ENCODE measurements at places on chromosomes 1 and 21.

- H3K27me3 ChIP-seq, result peaks cover 24% of the 10 kb centered on the region
- no peak overlapping the region for H3K27ac ChIP-seq
- H3K4me3 ChIP-seq, result no peak overlapping the region
- DNase-seq, result peak; percentile 58
- no peaks in the 10 kb centered on the region for H3K4me1 ChIP-seq
- no peaks in the 10 kb centered on the region for H3K36me3 ChIP-seq
Observed at GRCh38 chr1:11858968-11859871, 475 bp upstream of the NPPB start.

DNA sequence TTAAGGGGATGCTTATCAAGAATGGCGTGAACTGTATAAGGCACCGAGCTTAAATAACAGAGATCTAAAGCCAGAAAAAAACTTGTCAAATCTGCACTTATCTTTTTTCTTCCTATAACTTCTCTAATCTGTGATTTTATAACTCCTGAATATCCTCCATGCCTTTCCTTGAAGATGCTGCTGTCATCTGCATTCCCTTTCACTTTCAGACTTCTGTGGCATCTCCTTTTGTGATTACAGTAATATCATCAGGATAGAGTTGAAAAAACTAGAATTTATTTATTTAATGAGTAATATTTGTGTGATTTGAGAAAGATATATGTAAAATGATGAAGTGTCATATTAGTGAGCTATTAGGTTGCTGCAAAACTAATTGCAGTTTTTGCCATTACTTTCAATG lies 357.8 kb upstream of the PTBP2 start:
- no peak overlapping the region for H3K4me3 ChIP-seq
- no peaks in the 10 kb centered on the region for H3K4me1 ChIP-seq
- DNase-seq, result no peak
- H3K27ac ChIP-seq, result no peak overlapping the region
- H3K27me3 ChIP-seq, result no peaks in the 10 kb centered on the region

- H3K4me3 ChIP-seq, result no peak overlapping the region
- H3K27me3 ChIP-seq, result no peaks in the 10 kb centered on the region
- H3K4me1 ChIP-seq, result no peaks in the 10 kb centered on the region
- DNase-seq, result no peak
- no peaks in the 10 kb centered on the region for H3K36me3 ChIP-seq
- H3K27ac ChIP-seq, result no peak overlapping the region
Observed at GRCh38 chr1:23882746-23883145, 14.7 kb upstream of the FUCA1 start.

DNA sequence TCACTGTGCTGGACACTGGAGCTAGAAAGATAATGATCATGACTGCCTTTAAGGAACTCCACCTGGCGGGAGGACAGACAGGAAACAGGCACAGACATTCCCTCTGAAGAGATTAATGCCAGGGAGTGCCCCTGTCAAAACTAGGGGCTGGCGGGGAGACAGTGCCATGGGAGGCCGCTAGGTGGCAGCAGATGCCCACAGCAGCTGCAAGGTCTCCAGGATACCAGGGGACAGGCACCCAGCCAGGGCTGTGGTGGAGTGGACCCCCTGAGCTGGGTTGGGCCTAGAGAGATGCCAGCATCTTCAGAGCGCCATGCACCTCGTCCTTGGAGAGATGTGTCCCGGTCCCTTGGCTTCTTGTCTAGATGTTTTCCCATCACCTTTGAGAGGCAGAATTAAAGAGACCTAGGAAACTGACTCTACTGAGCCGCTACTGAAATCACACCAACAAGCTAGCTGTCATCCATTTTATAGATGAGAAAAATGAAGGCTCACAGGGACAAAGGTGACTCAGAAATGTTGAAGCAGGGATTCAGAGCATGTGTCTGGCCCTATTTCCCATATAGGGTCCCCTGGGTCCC lies 3.6 kb downstream of the REN start:
- H3K27ac ChIP-seq, result no peak overlapping the region
- H3K36me3 ChIP-seq, result no peaks in the 10 kb centered on the region
- no peaks in the 10 kb centered on the region for H3K4me1 ChIP-seq
- H3K27me3 ChIP-seq, result no peaks in the 10 kb centered on the region
- peak; percentile 68 for DNase-seq

DNA sequence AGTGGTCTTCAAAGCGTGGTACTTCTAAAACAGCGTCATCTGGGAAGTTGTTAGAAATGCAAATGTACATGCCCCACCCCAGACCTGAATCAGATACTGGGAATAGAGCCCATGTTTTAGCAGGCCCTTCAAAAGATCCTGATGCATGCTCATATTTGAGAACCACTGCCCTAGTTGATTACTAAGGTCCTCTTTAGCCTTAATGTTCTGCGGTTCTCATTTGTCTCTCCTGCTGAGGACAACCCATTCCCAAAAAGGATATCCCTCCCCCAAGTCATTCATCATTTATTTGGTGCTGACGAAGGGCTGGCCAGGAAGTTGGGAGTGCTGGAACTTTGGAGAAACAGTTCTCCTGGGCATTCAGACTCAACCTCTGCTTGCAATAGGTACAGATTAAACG lies 92.4 kb upstream of the RALGPS2 start:
- no peaks in the 10 kb centered on the region for H3K27me3 ChIP-seq
- H3K4me1 ChIP-seq, result no peaks in the 10 kb centered on the region
- no peak for DNase-seq
- no peak overlapping the region for H3K4me3 ChIP-seq
- no peaks in the 10 kb centered on the region for H3K36me3 ChIP-seq

DNA sequence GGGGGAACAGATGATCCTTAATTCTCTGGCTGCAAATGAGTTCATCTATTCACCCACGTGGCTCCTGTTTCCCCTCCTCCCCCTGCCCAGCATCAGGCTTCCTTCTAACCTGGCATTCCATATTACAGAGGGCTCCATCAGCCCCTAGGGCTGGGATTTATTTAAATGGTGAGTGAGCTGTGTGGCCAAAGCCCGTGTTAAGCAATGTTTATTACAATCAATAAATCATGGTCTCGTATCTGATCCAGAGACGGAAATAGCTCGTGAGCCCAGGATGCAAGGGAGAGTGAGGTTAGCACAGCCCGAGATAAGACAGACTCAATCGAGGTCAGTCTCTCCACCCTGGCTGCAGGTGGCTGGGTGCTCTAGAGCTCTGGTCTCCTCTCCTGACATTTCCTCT lies 43.1 kb upstream of the IGSF21 start:
- DNase-seq, result no peak
- peaks cover 4% of the 10 kb centered on the region for H3K27me3 ChIP-seq
- no peak overlapping the region for H3K4me3 ChIP-seq
- H3K4me1 ChIP-seq, result peaks cover 7% of the 10 kb centered on the region
- no peaks in the 10 kb centered on the region for H3K36me3 ChIP-seq

- H3K4me1 ChIP-seq, result peaks cover 81% of the 10 kb centered on the region
- no peaks in the 10 kb centered on the region for H3K36me3 ChIP-seq
- peak; percentile 72 for DNase-seq
- H3K4me3 ChIP-seq, result no peak overlapping the region
Observed at GRCh38 chr1:109790735-109791494, 27.2 kb upstream of the EPS8L3 start.

GRCh38 chr1:86156566-86157455 lies at the start of gene COL24A1:
COL24A1 (minus strand) TSS chr1:86156772; CDS start chr1:86156396, 376 bp downstream.
- H3K4me1 ChIP-seq, result no peaks in the 10 kb centered on the region
- H3K27me3 ChIP-seq, result peaks cover 4% of the 10 kb centered on the region
- no peak within 1 kb of the TSS for H3K27ac ChIP-seq
- no peak for DNase-seq
- no peaks in the 10 kb centered on the region for H3K36me3 ChIP-seq
- no peak within 1 kb of the TSS for H3K4me3 ChIP-seq

DNA sequence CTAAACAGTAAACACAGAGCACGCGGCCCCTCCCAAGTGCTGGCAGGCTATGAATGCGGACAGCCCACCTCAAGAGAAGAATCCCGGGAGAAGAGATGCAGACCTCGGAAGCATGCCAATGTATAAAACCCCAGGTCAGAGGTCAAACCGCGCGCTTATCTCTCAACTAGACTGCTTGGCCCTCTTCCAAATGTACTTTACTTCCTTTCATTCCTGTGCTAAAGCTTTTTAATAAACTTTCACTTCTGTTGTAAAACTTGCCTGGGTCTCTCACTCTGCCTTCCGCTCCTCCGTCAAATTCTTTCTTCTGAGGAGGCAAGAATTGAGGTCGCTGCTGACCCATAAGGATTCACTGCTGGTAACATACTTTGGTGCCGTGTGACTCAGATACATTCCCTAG lies 216.0 kb downstream of the S1PR1 start:
- no peak for DNase-seq
- no peaks in the 10 kb centered on the region for H3K27me3 ChIP-seq

DNA sequence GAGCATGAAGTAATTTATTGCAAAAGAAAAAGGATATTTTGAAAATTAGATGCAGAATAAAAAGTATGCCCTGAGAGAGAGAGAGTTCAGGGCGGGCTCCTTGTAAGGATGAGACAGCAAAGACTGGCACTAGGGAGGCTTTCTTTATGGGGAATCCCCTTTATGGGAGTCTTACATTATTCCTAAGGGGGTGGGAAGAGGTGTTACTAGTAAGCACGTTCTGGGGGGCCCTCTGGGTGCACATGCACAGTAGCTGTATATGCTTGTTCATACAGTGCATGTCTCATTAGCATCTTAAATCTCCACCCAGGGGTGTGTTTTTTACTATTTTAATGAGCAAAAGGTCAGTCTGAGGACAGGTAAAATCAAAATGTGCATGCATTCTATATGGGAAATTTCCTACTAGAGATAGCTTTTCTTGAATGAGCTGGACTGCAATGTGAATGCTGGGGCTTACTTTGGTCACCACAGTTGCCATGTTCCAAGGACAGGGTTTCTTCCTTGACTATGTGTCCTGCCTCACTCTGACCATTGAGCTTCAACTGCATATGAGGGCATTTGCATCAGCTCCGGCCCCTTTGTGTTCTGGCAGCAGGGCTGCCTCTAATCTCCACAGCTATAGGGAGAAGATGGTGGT lies 614.1 kb downstream of the NUF2 start:
- no peak overlapping the region for H3K27ac ChIP-seq
- no peaks in the 10 kb centered on the region for H3K36me3 ChIP-seq
- no peak for DNase-seq
- H3K4me3 ChIP-seq, result no peak overlapping the region
- no peaks in the 10 kb centered on the region for H3K4me1 ChIP-seq

DNA sequence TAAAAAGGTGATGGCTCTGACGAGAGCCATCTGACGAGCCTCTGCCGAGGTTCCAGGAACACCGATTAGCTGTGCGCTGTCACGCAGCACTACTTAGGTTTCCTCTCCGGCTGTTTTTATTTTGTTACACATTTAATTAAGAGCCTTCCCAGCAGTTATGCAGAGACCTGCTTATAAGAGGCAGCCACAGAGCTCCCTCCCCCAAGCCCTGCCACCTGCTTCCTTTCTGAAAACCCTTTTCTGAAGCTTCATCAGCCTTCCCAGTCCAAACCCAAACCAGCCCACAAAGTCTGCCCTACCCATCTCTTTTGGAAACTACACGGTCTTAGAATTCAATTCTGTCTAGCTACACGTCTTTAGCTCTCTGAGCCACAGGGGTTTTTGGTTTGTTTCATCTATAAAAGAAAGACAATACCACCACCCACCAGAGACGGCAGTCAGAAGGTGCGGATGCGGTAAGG lies 49.1 kb downstream of the ERI3 start:
- no peak overlapping the region for H3K4me3 ChIP-seq
- H3K36me3 ChIP-seq, result peaks cover 29% of the 10 kb centered on the region
- no peak overlapping the region for H3K27ac ChIP-seq
- H3K4me1 ChIP-seq, result no peaks in the 10 kb centered on the region

GRCh38 chr21:32803651-32804050 lies 32.1 kb upstream of the PAXBP1 start:
- DNase-seq, result no peak
- no peak overlapping the region for H3K4me3 ChIP-seq
- H3K36me3 ChIP-seq, result no peaks in the 10 kb centered on the region
- H3K4me1 ChIP-seq, result no peaks in the 10 kb centered on the region

GRCh38 chr1:11919621-11920020 lies 6.6 kb downstream of the KIAA2013 start:
- peaks cover 31% of the 10 kb centered on the region for H3K4me1 ChIP-seq
- peaks cover 31% of the 10 kb centered on the region for H3K36me3 ChIP-seq
- no peak overlapping the region for H3K27ac ChIP-seq
- H3K27me3 ChIP-seq, result no peaks in the 10 kb centered on the region

DNA sequence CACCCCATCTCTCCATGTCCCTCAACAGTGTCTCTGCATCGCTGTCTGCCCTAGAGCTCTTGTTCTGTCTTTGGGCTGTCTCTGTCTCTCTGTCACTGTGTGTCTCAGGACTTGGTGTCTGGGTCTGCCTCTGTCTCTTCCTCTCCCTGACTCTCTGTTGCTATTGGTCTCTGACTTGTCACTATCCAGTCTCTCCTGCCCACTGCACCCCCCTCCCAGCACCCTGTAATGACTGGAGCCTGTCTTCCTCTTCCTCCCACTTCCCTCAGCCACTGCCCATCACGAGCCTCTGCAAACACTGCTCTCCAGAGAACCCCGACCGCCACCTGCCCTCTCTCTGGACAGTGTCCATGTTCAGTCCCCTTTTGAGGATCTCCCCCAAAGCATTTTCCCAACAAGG lies 12.1 kb downstream of the PEAR1 start:
- H3K36me3 ChIP-seq, result no peaks in the 10 kb centered on the region
- DNase-seq, result no peak
- H3K27me3 ChIP-seq, result peaks cover 3% of the 10 kb centered on the region
- no peak overlapping the region for H3K27ac ChIP-seq
- H3K4me3 ChIP-seq, result no peak overlapping the region

DNA sequence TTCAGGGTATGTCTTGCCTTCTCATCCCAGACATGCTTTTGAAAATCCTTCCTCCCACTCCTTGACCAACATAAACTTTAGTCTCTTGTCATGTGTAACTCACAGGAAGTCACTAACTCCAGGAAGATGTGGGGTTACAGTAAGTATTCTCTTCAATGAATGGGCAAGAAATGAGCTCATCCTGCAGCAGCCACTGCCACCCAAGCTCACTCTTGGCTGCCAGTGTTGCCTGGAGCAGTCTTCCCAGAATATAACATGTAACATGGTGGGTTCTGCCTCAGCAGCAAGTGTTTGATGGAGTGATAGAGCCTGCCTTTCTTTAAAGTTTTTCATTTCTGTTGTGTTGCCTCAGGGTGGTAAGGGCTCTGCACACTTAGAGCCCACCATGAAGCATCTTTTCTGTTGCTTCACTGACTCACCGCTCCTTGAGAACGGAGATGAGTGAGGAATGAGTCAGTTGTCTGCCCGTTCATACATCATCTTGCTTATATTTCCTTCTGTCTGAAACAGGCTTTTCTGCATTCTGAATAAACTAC lies 187.0 kb downstream of the TPR start:
- no peaks in the 10 kb centered on the region for H3K4me1 ChIP-seq
- H3K27me3 ChIP-seq, result no peaks in the 10 kb centered on the region
- H3K4me3 ChIP-seq, result no peak overlapping the region
- no peak overlapping the region for H3K27ac ChIP-seq

DNA sequence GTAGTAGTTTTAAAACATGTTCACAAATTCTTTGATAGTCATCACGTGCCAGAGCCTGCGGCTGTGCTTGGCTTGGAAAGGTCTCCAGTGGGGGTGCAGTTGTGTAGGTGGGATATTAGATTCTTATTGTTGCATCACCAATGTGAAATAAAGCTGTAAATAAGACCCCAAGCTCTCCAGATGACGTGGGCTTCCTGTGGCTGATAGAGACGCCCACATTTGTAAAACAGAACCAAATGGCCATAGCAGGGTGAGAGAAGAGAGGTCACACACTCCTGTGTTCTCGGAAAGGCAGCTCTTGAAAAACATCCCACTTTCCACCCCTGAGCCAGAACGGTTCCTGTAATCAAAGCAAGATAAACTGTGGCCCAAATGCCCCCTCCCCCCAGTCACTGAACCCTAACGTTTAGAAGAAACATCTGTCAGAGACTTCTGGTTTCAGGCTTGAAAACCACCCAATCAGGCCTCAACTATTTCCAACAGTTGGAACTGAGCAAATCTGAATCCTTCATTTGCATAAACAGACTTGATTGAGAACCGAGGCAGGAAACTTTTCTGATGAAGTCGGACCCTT lies 6.6 kb upstream of the NTPCR start:
- H3K4me1 ChIP-seq, result peaks cover 12% of the 10 kb centered on the region
- no peak overlapping the region for H3K4me3 ChIP-seq
- no peaks in the 10 kb centered on the region for H3K27me3 ChIP-seq
- H3K36me3 ChIP-seq, result no peaks in the 10 kb centered on the region
- no peak overlapping the region for H3K27ac ChIP-seq

Data from CD4-positive, alpha-beta memory T cell (primary cell).